ENCODE measurements at places on chromosomes 1 and 21. TPM values are rescaled to one million over a fixed set of nuclear protein-coding genes. Genes with fewer than 3 reads are reported as not detected.

DNA sequence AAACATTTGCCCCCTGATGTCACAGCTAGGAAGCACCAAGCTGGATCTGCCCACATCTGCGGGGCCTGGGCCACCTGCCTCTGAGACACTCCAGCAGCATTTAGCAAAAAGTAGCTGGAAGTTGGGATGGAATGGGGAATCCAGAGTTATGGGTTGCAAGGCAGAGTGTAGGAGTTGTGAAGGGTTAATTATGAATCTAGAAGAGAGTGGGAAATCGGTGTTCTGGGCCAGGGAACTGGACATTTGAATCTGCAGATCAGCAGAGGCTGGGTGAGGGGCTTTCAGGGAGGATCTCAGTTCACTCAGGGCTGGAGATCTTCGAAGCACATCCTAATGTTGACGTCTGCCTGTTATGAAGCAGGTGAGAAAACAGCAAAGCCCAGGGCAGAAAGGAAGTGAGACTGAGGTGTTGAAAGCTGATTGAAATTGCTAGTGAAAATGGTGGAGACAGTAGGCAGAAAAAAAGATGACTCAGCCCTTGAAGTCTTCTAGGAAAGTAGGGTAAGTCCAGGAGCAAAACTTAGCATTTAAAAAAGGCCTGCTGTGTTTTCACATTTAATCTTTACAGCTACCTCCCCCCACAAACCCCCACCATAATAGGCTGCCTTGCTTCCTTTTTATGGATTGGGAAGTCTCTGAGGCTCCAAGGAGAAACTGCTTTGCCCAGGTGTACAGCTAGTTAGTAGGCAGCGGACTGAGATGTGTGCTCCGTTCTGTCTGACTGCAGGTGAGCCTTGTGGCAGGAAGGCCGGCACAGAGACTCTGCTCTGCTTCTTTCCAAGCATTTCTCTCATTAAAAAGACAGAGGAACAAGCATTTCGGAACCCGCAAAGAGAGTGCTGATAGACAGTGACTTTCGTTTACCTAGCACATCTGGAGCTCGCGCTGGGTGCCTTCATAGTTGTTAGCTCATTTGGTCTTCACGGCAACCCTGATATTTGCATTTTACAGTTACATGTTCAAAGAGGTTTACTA is 7.2 kb downstream of the VANGL1 start:
- no peak overlapping the region for H3K4me3 ChIP-seq
- H3K27me3 ChIP-seq, result no peaks in the 10 kb centered on the region
- peaks cover 25% of the 10 kb centered on the region for H3K4me1 ChIP-seq
- no peak overlapping the region for H3K27ac ChIP-seq

DNA sequence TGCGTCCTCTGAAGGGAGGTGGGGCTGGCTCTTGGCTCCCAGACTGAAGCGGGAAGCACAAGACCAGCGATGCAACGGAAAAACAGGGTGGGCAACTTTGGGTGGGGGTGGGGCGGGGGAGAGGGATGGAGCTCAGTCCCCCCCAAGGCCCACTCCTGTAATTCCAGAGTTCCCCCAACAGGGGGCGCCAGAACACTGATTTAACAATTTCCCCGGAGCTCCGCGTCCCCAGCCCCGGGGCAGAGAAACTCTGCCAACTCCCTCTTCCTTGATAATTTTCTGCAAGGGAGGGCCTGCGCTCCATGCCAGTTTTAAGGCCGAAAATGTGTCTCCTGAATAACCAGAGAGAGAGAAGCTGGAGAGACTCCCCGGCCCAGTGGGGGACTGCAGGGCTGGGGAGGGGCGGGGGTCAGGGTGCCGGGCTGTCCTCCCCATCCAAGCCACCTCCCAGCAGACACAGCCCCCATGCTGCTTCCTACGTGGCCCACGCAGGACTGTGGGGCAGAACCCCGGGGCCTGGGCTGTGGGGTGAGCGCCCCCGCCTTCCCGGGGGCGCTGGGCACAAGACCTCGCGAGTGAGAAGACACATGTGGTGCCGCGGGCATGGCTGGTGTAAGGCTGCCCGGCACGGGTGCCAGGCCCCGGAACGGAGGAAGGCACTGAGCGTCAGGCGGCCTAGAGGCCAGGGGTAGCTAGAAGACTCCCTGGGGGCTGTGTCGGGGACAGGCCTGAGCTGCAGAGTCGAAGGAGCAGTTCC is 51.4 kb downstream of the KIF21B start:
- no peaks in the 10 kb centered on the region for H3K36me3 ChIP-seq
- no peak overlapping the region for H3K27ac ChIP-seq
- H3K27me3 ChIP-seq, result no peaks in the 10 kb centered on the region
- no peak overlapping the region for H3K4me3 ChIP-seq
- peaks cover 2% of the 10 kb centered on the region for H3K4me1 ChIP-seq

- H3K4me1 ChIP-seq, result peaks cover 39% of the 10 kb centered on the region
- no peaks in the 10 kb centered on the region for H3K36me3 ChIP-seq
- no peak overlapping the region for H3K27ac ChIP-seq
- H3K4me3 ChIP-seq, result no peak overlapping the region
- DNase-seq, result no peak
- no peaks in the 10 kb centered on the region for H3K27me3 ChIP-seq
Observed at GRCh38 chr1:59356627-59357026, 59.7 kb downstream of the FGGY start.

- no peak for DNase-seq
- H3K36me3 ChIP-seq, result no peaks in the 10 kb centered on the region
Observed at GRCh38 chr1:38360807-38361206, 314.2 kb upstream of the POU3F1 start.

DNA sequence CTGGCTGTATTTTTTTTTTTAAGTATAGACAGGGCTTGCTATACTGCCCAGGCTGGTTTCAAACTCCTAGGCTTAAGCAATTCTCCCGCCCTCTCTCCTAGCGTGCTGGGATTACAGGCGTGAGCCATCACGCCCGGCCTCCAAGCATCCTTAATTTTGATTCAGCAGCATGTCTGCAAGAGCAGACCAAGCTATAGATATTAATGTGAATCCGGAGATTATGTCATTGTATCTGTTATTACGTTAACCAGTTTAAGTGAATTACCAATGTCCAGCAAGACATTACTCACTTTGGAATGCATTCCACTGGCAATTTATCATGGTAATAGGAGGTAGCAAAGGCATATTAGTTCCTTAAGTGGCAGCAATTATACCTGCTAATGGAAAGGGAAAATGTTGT is 179.7 kb downstream of the CHRM3 start:
- no peak for DNase-seq
- no peak overlapping the region for H3K27ac ChIP-seq
- no peak overlapping the region for H3K4me3 ChIP-seq
- H3K36me3 ChIP-seq, result no peaks in the 10 kb centered on the region
- no peaks in the 10 kb centered on the region for H3K27me3 ChIP-seq

GRCh38 chr1:60942291-60942690 is 140.1 kb upstream of the NFIA start:
- no peak overlapping the region for H3K27ac ChIP-seq
- H3K36me3 ChIP-seq, result no peaks in the 10 kb centered on the region
- no peak for DNase-seq

GRCh38 chr1:61028136-61028535 is 54.2 kb upstream of the NFIA start:
- H3K27ac ChIP-seq, result no peak overlapping the region
- no peaks in the 10 kb centered on the region for H3K27me3 ChIP-seq
- H3K4me1 ChIP-seq, result no peaks in the 10 kb centered on the region

- no peak overlapping the region for H3K27ac ChIP-seq
- no peak for DNase-seq
- no peak overlapping the region for H3K4me3 ChIP-seq
- H3K36me3 ChIP-seq, result no peaks in the 10 kb centered on the region
- H3K27me3 ChIP-seq, result no peaks in the 10 kb centered on the region
- H3K4me1 ChIP-seq, result no peaks in the 10 kb centered on the region
Observed at GRCh38 chr21:20646431-20647165, 351.6 kb upstream of the NCAM2 start.

- no peak overlapping the region for H3K4me3 ChIP-seq
- no peak overlapping the region for H3K27ac ChIP-seq
- no peak for DNase-seq
- peaks cover 1% of the 10 kb centered on the region for H3K27me3 ChIP-seq
Observed at GRCh38 chr1:103111926-103112325, 3.6 kb upstream of the COL11A1 start.

DNA sequence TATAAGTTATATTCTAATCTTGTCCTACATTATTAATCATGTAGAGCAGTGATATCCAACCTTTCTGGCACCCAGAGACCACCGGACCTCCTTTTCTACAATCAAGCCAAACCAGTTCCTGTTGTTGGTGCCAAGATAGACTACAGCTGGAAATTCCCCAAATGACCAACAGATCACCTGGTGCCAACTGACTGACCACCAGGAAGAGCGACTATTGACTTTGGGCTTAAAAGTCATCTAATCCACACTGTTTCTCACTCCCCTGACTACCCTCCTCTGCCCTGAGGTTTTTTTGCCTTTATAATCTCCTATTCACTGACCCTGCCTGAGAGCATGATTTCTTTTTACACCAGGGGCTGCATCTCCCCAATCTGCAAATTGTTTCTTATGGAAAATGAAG is 425.2 kb downstream of the TTLL7 start:
- H3K4me3 ChIP-seq, result no peak overlapping the region
- H3K4me1 ChIP-seq, result peaks cover 3% of the 10 kb centered on the region
- H3K27me3 ChIP-seq, result no peaks in the 10 kb centered on the region
- DNase-seq, result no peak
- no peak overlapping the region for H3K27ac ChIP-seq

DNA sequence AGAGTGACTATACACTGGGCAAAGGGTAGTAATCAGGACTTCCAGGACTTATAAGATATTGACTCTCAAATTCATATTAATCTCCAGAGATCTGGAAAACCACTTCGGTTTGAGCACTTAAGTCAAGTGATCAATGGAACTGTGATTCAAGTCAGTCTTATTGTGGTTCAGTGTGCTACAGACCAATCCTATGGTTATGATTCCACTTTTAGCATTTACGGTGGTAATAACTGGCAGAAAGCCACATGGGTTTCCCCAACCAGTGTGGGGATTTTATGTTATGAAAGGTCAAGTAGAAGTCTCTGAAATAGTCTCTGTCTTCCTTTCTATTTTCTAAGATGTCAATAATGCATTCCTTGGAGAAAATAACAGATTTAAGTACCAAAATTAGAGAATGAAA is 151.3 kb upstream of the NEGR1 start:
- no peak for DNase-seq
- no peaks in the 10 kb centered on the region for H3K4me1 ChIP-seq
- no peaks in the 10 kb centered on the region for H3K36me3 ChIP-seq
- H3K4me3 ChIP-seq, result no peak overlapping the region
- no peak overlapping the region for H3K27ac ChIP-seq

- no peaks in the 10 kb centered on the region for H3K27me3 ChIP-seq
- H3K27ac ChIP-seq, result peak overlapping the region; percentile 51
Observed at GRCh38 chr1:61092642-61093041, 10.3 kb downstream of the NFIA start.

DNA sequence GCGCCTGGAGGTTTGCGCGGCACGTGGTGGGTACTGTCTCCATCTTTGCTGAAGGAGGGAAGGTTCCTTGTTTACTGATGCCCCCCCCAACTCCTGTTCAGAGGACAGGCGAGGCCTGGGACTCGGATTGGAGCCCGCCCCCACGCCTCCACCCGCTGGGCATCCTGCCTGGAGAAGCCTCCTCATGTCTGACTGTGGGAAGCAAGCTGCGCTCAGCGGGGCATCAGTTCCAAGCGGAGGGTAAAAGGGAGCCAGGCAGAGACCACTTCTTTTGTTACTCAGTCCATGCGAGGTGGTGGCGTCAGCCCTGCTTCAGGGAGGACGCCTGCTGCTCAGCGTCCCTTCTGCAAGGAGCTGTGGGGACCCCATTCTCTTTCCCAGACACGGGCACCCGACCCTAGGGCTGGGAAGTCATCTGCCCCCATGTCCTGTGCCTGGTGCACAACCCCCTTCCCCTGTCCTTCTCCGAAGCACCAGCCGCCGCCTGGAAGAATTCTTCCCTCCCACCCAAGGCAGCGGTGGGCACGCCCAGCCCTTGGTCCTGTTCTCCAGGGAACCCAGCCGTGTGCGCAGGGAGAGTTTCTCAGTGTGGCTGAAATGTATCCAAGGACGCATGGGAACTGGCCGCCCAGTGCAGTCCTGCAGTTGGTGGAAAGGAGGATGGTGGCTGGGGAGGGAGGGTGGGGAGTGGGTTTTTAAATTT is 414.0 kb downstream of the CAMTA1 start:
- H3K4me3 ChIP-seq, result no peak overlapping the region
- H3K4me1 ChIP-seq, result no peaks in the 10 kb centered on the region
- peaks cover 76% of the 10 kb centered on the region for H3K27me3 ChIP-seq
- H3K36me3 ChIP-seq, result no peaks in the 10 kb centered on the region
- H3K27ac ChIP-seq, result no peak overlapping the region

DNA sequence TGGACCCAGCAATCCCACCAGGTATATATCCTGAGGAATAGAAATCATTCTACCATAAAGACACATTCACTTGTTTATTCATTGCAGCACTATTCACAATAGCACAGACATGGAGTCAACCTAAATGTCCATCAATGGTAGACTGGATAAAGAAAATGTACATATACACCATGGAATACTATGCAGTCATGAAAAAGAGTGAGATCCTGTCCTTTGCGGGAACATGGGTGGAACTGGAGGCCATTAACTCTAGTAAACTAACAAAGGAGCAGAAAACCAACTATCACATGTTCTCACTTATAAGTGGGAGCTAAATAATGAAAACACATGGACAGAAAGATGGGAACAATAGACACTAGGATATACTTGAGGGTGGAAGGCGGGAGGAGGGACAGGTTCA is 36.1 kb upstream of the PRKACB start:
- H3K4me1 ChIP-seq, result peaks cover 5% of the 10 kb centered on the region
- DNase-seq, result no peak
- H3K36me3 ChIP-seq, result peaks cover 16% of the 10 kb centered on the region
- no peak overlapping the region for H3K4me3 ChIP-seq
- no peaks in the 10 kb centered on the region for H3K27me3 ChIP-seq
- no peak overlapping the region for H3K27ac ChIP-seq

GRCh38 chr1:29311352-29312030 is 75.2 kb downstream of the PTPRU start:
- no peak for DNase-seq
- no peak overlapping the region for H3K4me3 ChIP-seq
- peaks cover 40% of the 10 kb centered on the region for H3K36me3 ChIP-seq
- H3K27me3 ChIP-seq, result no peaks in the 10 kb centered on the region
- no peaks in the 10 kb centered on the region for H3K4me1 ChIP-seq

GRCh38 chr1:52532731-52533327 is 20.1 kb downstream of the TUT4 start:
- H3K4me1 ChIP-seq, result no peaks in the 10 kb centered on the region
- no peak overlapping the region for H3K27ac ChIP-seq
- peaks cover 36% of the 10 kb centered on the region for H3K36me3 ChIP-seq
- H3K4me3 ChIP-seq, result no peak overlapping the region
- no peaks in the 10 kb centered on the region for H3K27me3 ChIP-seq

The HAO2 gene
- total RNA-seq, result 0.27 TPM

The OR14K1 gene
- total RNA-seq, result not detected

The SLC26A9 gene
- total RNA-seq, result not detected

The JAM2 gene
- total RNA-seq, result 4.8 TPM

The HSD3B2 gene
- 0.32 TPM for total RNA-seq

The ZSWIM5 gene
- 2.0 TPM for total RNA-seq

The SHISA4 gene
- total RNA-seq, result 9.8 TPM

The IRF6 gene
- total RNA-seq, result 43.1 TPM

The MIXL1 gene
- 3.4 TPM for total RNA-seq
